ENCODE measurements at places on chromosomes 2 and 18. TPM values are rescaled to one million over a fixed set of nuclear protein-coding genes. Genes with fewer than 3 reads are reported as not detected.

GRCh38 chr2:86455181-86455580 is 14.0 kb downstream of the KDM3A start:
- H3K27me3 ChIP-seq = no peaks in the 10 kb centered on the region
- H3K36me3 ChIP-seq = peaks cover 7% of the 10 kb centered on the region
- no peak overlapping the region for H3K4me3 ChIP-seq
- DNase-seq = no peak
- no peak overlapping the region for H3K27ac ChIP-seq

- H3K27me3 ChIP-seq = no peaks in the 10 kb centered on the region
- H3K36me3 ChIP-seq = no peaks in the 10 kb centered on the region
- H3K4me1 ChIP-seq = no peaks in the 10 kb centered on the region
Observed at GRCh38 chr2:181985632-181986205, at the start of gene PPP1R1C. Gene PPP1R1C, plus strand, starts transcription at chr2:181985853. Its CDS starts 258 bp downstream, at chr2:181986111.

DNA sequence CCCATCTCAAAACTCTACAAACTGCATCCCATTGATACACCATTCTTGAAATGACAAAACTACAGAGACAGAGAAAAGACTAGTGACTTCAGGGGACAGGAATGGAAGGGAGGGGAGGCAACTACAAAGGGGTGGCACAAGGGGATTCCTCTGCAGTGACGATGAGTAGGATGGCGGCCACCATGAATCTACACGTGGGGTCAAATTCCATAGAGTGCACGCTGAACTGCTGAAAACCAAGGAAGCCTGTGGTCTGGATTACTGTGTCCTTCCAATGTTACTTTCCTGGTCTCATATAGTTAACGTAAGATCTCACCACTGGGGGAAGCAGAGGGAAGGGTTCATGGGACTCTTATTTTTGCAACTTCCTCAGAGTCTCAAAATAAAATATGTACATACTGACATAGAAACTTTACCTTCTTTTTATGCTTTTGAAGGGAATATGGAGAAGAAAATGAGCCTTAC is 23.6 kb downstream of the COX7A2L start:
- H3K4me1 ChIP-seq = peaks cover 5% of the 10 kb centered on the region
- DNase-seq = no peak
- peak overlapping the region; percentile 54 for H3K27ac ChIP-seq
- H3K4me3 ChIP-seq = no peak overlapping the region
- H3K27me3 ChIP-seq = no peaks in the 10 kb centered on the region

DNA sequence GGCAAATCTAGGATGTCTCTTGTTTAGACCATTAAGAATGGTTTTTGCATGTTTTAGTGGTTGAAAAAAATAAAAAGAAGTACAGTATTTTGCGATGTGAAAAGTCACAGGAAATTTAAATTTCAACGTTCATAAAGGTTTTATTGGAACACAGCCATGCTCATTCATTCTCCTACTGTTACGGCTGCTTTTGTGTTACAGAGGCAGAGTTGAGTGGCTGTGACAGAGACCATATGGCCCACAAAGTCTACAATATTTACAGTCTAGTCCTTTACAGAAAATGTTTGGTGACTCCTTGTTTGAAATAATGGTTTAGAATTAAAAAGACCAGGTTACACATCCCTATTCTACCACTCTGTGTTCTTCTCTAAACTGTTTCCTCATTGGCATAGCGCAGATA is 48.1 kb downstream of the MYOM1 start:
- H3K27ac ChIP-seq = peak overlapping the region; percentile 24
- peaks cover 14% of the 10 kb centered on the region for H3K4me1 ChIP-seq
- no peaks in the 10 kb centered on the region for H3K36me3 ChIP-seq
- peak overlapping the region; percentile 6 for H3K4me3 ChIP-seq
- DNase-seq = no peak
- H3K27me3 ChIP-seq = no peaks in the 10 kb centered on the region

The NT5C1B gene
- not detected for total RNA-seq

DNA sequence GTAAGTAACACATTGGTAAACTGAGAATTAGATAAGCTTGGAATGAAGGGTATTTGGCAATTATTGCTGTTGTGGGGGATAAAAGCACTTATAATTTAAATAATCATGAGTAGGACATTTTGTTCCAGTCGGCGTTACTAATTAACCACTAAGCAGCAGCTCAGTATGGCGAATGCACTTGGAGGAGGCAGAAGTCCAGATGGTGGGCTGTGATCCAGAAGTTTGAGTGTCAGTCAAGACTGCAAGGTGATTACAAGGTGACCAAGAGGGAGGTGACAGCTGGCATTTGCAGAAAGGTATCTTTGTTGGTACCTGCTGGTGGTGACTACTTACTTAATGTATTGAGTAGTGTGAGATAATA is 643.6 kb upstream of the FAM98A start:
- DNase-seq = no peak
- no peaks in the 10 kb centered on the region for H3K4me1 ChIP-seq
- H3K27me3 ChIP-seq = no peaks in the 10 kb centered on the region
- no peak overlapping the region for H3K4me3 ChIP-seq
- no peak overlapping the region for H3K27ac ChIP-seq
- H3K36me3 ChIP-seq = no peaks in the 10 kb centered on the region

The CCL20 gene
- total RNA-seq = 39.9 TPM

DNA sequence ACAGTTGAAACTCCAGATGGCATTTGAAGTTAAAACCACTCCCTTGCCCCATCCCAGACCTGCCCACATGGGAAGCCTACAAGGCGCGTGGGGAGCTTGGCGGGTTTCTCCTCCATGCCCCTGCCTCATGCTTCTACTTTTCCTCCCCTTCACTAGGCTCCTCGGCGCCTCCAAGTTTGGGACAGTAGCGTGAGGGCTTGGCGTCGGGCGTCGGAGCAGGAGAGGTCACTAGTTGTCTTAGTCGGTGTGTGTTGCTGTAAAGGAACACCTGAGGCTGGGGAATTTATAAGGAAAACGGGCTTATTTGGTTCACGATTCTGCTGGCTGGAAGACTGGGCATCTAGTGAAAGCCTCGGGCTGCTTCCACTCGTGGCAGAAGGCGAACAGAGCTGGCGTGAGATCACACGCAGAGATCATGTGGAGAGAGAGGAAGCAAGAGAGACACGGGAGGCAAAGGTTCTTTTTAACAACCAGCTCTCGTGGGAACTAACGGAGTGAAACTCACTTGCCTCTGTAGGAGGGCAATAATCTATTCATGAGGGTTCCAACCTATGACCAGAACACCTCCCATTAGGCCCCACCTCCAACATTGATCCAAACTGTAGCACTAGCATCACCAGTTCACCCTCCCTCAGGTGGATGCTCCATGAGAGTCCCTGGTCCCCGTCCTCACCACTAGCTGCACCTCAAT is 25.3 kb downstream of the ITM2C start:
- no peaks in the 10 kb centered on the region for H3K36me3 ChIP-seq
- no peaks in the 10 kb centered on the region for H3K4me1 ChIP-seq
- H3K27me3 ChIP-seq = peaks cover 60% of the 10 kb centered on the region

The FN1 gene
- total RNA-seq = 133 TPM

DNA sequence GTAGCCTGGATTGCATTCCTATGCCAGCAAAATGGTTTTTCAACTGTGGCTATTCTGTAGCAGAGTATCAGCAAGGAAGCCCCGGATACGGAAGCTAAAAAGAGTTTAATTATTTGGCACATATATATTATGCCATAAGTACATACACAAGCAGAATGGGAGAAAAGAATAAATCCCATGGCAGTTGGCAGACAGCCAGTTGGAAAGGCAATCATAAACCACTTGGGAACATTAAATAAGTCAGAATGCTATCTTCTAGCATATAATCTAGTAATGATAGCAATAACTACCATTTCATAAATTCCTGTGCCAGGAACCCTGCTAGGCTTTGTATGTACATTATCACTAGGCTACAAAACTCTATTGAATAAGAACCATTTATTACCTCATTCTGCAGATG is 26.0 kb downstream of the GALNT5 start:
- H3K27me3 ChIP-seq = no peaks in the 10 kb centered on the region
- H3K4me1 ChIP-seq = peaks cover 8% of the 10 kb centered on the region
- H3K36me3 ChIP-seq = no peaks in the 10 kb centered on the region
- DNase-seq = no peak
- no peak overlapping the region for H3K4me3 ChIP-seq

- peaks cover 92% of the 10 kb centered on the region for H3K36me3 ChIP-seq
- H3K27me3 ChIP-seq = no peaks in the 10 kb centered on the region
- DNase-seq = peak; percentile 71
- H3K4me1 ChIP-seq = peaks cover 78% of the 10 kb centered on the region
- peak overlapping the region; percentile 54 for H3K4me3 ChIP-seq
Observed at GRCh38 chr2:218284106-218284811, 8.0 kb downstream of the TMBIM1 start.

GRCh38 chr2:95165030-95165370 is 609 bp upstream of the ZNF2 start:
- peak overlapping the region; percentile 93 for H3K4me3 ChIP-seq
- peaks cover 21% of the 10 kb centered on the region for H3K4me1 ChIP-seq
- H3K27me3 ChIP-seq = no peaks in the 10 kb centered on the region

DNA sequence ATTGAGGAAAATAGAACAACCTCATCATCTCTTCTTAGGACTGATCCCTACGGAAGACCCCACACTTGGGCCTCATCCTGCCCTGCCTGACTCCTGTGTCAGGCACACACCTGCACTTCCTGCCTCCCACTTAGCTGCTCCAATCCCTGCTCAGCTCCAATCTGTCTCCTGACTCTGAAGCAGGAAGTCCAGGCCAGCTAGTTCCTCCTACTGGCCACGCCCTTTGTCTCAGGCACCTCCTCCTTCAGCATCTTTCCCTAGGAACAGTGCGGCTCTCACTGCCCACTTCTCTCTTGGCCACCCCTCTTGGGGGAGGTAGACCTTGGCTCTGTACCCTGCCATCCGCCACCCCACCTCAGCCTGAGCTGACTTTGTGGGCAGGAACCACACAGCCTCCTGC is 135.8 kb downstream of the CELF4 start:
- H3K4me1 ChIP-seq = no peaks in the 10 kb centered on the region
- no peak overlapping the region for H3K4me3 ChIP-seq
- H3K27ac ChIP-seq = no peak overlapping the region
- H3K27me3 ChIP-seq = peaks cover 35% of the 10 kb centered on the region

GRCh38 chr2:119508756-119509155 is 15.5 kb downstream of the SCTR start:
- H3K4me1 ChIP-seq = no peaks in the 10 kb centered on the region
- DNase-seq = no peak
- H3K4me3 ChIP-seq = no peak overlapping the region
- H3K27ac ChIP-seq = no peak overlapping the region
- no peaks in the 10 kb centered on the region for H3K36me3 ChIP-seq
- no peaks in the 10 kb centered on the region for H3K27me3 ChIP-seq

The FMNL2 gene
- total RNA-seq = 46.5 TPM

The EMX1 gene
- total RNA-seq = not detected

GRCh38 chr2:60070196-60070595 is 483.3 kb downstream of the BCL11A start:
- no peaks in the 10 kb centered on the region for H3K4me1 ChIP-seq
- peaks cover 30% of the 10 kb centered on the region for H3K27me3 ChIP-seq
- DNase-seq = no peak
- H3K36me3 ChIP-seq = no peaks in the 10 kb centered on the region
- no peak overlapping the region for H3K27ac ChIP-seq

- DNase-seq = no peak
- no peak overlapping the region for H3K4me3 ChIP-seq
- no peaks in the 10 kb centered on the region for H3K27me3 ChIP-seq
- peaks cover 31% of the 10 kb centered on the region for H3K4me1 ChIP-seq
- peaks cover 8% of the 10 kb centered on the region for H3K36me3 ChIP-seq
Observed at GRCh38 chr2:234099266-234099665, 48.8 kb downstream of the SPP2 start.

DNA sequence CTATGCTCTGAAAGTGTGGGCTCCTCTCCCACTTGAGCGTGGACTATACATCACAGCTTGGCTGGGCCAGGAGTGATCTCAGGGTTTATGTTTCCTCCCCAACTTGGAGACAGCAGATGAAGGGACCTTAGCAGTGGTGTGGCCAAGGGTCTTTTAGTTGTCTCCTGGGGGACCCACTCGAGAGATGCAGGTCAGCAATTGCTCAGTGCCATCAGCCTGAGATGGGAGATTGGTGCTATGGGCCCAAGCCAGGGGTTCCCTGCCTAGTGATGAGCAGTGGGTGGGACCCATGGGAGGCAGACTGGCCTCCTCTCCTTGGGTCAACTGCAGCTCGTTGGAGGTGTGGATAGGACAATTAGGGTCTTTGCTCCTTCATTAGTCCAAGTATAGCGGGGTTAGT is 510.5 kb upstream of the FSHR start:
- H3K36me3 ChIP-seq = no peaks in the 10 kb centered on the region
- H3K27me3 ChIP-seq = no peaks in the 10 kb centered on the region
- H3K4me3 ChIP-seq = no peak overlapping the region

DNA sequence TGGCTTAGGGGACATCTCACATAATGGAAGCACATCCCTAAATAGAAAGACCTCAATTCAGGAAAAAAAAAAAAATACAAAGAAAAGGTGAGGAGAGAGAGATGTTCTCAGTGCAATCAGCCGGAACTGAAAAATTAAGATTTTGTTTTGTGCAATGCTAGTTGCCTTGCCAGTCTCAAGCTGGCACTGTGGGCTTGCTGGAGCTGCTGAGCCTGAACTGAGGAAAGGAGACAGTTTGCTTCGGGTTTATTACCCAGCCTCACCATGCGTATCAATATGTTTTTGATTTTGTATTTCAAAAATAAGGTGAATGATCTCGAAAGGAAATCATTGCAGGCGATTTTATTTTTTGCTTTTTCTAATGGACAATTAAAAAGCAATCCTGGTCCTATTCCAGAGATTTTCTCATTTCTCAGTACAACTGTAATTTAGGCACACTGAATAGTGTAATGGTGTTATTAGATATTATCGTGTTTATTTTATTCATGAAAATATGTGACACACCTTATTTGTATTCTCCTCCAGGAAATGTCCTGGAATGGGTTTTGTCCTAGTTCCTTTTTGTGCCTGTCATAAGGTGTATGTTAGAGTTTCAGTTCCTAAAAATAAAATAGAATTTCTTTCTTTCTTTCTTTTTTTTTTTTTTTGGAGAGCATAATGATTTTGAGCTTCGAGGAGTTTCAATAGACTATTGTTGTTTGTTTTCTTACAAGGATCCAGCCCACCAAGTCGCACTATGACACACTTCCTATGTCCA is 72.8 kb upstream of the ZEB2 start:
- H3K36me3 ChIP-seq = no peaks in the 10 kb centered on the region
- no peaks in the 10 kb centered on the region for H3K27me3 ChIP-seq
- no peak overlapping the region for H3K4me3 ChIP-seq
- peaks cover 9% of the 10 kb centered on the region for H3K4me1 ChIP-seq

GRCh38 chr2:204495381-204495780 is 49.9 kb upstream of the PARD3B start:
- H3K27ac ChIP-seq = no peak overlapping the region
- no peak for DNase-seq
- no peaks in the 10 kb centered on the region for H3K36me3 ChIP-seq
